SK-N-SH treated with all-trans-retinoic acid at 6 μM for 48 hours (cell line): ENCODE measurements at places on chromosomes 2 and 18.

DNA sequence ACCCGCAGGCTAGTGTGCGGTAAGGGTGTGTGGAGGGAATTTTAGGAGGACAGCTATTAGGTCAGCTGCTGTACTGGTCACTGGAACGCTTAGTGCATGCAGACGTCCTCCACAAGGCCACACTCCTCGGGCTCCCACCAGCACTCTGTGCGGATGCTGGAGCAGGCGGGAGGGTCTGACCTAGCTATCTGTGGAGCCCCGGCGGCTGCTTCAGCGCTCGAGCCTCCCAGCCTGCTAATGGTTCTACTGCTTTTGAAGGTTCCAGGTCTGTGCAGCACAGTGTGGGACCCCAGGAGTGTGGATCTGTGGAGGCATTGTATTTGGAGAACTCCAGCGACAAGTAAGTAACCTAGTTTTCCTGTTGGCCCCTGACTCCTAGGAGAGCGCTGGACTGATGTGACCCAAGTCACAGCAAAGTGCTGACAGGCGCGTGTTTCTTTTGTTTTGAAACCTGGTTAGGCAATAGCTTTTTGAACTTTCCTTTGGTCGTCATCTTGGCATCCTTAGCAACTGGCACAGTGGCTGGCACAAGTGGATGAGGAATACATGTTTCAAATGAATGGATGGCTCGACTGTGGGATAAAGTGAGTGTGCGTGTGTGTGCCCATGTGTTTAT, 113.5 kb downstream of the ZNF236 start:
- no peak for ATAC-seq

DNA sequence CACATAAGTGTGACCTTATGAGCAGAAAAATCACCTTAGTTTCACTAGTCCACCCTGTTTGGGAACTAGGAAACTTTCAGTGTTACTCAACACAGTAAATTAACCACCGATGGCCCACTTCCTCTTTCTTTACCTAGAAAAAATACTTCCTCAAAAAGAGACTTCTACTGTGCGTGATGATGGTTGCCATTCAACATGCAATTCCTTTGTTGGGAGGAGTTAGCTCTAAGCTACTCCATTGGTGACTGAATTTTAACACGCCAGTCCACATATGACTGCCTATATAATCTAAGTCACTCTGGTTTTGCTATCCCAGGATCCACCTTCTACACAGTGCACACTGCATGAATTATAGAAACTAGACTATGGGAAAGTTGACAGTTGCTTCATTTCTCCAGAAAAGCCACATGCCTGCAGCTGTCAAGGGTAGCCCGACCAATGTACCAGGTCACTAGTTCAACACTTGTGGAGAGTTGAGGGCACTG, 47.8 kb upstream of the REG3G start:
- ATAC-seq, result no peak

GRCh38 chr2:60440767-60441163, 112.7 kb downstream of the BCL11A start:
- no peak for ATAC-seq

DNA sequence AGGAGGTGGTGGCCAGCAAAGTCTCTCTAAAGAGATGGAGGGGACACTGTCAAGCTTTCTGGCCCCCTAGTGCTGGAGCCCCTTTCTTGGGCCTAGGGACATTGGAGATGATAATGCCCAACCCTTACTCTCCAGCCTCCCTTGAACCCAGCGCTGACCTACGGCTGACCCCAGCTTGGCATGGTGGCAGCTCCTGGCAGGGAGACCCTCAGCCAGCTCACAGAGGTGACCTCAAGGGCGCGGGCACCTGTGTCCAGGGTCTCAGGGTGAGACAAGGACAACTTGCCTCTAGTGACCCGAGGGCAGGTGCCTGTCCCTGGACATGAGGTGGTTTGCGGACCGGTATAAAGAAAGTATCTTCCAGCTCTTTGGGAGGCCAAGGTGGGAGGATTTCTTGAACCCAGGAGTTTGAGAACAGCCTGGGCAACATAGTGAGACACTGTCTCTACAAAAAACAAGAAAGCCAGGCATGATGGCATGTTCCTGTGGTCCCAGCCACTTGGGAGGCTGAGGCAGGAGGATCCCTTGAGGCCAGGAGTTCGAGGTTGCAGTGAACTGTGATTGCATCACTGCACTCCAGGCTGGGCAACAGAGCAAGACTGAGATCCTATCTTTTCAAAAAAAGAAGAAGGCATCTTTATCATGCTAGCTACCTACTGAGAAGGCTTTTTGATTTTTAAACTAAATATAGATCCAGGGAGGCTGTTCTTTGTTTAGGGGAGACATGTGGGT, 3.3 kb upstream of the PER2 start:
- no peak for ATAC-seq

- peak; percentile 52 for ATAC-seq
Observed at GRCh38 chr18:6731222-6731596, 1.7 kb downstream of the ARHGAP28 start.

DNA sequence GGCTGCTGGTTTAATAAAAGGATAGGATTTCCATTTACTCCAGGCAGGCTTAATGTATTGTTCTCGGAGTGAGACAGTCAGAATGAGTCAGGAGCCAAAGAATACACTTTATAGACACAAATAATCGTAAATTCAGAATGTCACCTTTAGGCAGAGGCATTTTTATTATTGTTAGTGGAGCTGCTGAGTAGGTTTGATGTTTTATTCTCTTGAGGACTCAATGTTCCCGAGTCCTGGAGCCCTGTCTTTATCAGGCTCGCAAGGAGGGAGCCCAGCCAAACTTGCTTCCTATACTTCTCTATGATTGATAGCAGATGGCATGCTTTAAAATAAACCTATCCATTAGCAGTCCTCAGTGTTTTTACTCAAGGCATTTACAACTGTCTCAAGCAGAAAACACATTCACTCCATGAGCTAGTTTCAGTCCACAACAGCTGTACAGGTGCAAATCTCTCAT, 492.3 kb upstream of the ZEB2 start:
- ATAC-seq, result peak; percentile 80

DNA sequence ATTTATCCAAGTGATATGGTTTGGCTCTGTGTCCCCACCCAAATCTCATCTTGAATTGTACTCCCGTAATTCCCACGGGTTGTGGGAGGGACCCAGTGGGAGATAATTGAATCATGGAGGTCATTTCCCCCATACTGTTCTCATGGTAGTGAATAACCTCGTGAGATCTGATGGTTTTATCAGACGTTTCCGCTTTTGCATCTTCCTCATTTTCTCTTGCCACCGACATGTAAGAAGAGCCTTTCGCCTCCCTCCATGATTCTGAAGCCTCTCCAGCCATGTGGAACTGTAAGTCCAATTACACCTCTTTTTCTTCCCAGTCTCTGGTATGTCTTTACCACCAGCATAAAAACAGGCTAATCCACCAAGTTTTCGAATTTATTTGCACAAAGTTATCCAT, 20.3 kb upstream of the CHST10 start:
- ATAC-seq, result no peak

DNA sequence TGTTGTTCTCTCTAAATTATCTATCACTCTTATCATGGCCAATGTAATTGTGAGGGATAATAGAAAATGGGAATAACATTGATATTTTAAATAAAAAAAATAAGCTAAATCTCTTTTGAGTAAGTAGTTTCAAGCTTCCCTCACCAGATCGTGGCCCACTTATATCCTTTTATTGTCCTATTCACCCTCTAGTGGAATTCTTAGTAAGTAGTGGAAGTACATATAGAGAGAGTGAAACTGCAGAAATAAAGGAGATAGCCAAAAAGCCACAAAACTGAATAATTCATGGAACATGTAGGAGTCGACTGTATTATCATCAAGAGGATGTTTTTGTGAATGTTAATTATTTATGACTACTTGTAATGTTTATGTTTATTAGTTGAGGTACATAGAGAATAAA, 66.1 kb upstream of the DTNA start:
- peak; percentile 62; the same call in 2 of the 3 replicates for ATAC-seq
